ENCODE measurements at places on chromosomes 7 and 10. TPM values are rescaled to one million over a fixed set of nuclear protein-coding genes. Genes with fewer than 3 reads are reported as not detected.

NEURL1 gene
- total RNA-seq: under 0.01 TPM

ANKRD30A gene
- not detected for total RNA-seq

ACHE gene
- 0.13 TPM for total RNA-seq

CHN2 gene
- total RNA-seq: not detected

ITGA8 gene
- 43.7 TPM for total RNA-seq

AZGP1 gene
- not detected for total RNA-seq

CCDC3 gene
- 64.4 TPM for total RNA-seq

ANKRD61 gene
- total RNA-seq: 0.13 TPM

ADIRF gene
- 116 TPM for total RNA-seq

VDAC2 gene
- total RNA-seq: 170 TPM

WNT16 gene
- 0.33 TPM for total RNA-seq

NKX6-2 gene
- not detected for total RNA-seq

GALNT11 gene
- total RNA-seq: 61.1 TPM

IL6 gene
- total RNA-seq: 62.2 TPM

CCL26 gene
- total RNA-seq: 1.8 TPM

Data from smooth muscle cell of the pulmonary artery (primary cell).